ENCODE measurements at places on chromosomes 7 and 10.

GRCh38 chr10:29586509-29586908 lies 48.3 kb downstream of the SVIL start:
- no peak for DNase-seq

DNA sequence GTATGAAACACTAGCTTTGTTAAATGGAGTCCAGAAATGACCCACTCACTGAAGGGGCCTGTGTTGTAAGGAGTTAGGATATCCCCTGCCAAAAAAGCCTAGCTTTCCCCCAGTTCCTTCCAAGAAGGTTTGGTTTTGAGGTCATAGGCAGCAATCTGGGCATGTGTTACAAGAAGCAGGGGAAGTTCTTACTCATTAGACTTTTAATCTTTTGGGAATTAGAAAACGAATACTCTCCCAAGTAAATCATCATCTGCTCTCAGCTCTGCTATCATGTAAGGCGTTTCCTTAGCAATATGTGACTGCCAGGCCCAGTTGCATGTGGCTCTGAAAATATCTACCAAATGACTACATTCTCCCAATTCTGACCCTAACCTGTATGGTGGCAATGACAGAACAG lies 3.7 kb downstream of the NOD1 start:
- DNase-seq = no peak

- DNase-seq = no peak
These were observed 116.8 kb downstream of the MGMT start for GRCh38 chr10:129583831-129584230.

- DNase-seq = no peak
These were observed 68.4 kb downstream of the PHTF2 start for GRCh38 chr7:77866786-77867536.

GRCh38 chr10:55232553-55232952 lies 431.5 kb upstream of the PCDH15 start:
- no peak for DNase-seq
